Renal cortex interstitium (tissue), 15 donors: ENCODE measurements at places on chromosomes 6 and 20. TPM values are rescaled to one million over a fixed set of nuclear protein-coding genes. Genes with fewer than 3 reads are reported as not detected.

- DNase-seq: no peak
Observed at GRCh38 chr6:170480050-170480692, 72.9 kb downstream of the PSMB1 start.

- no peak for DNase-seq
Observed at GRCh38 chr20:16469395-16469905, 103.8 kb downstream of the KIF16B start.

DNA sequence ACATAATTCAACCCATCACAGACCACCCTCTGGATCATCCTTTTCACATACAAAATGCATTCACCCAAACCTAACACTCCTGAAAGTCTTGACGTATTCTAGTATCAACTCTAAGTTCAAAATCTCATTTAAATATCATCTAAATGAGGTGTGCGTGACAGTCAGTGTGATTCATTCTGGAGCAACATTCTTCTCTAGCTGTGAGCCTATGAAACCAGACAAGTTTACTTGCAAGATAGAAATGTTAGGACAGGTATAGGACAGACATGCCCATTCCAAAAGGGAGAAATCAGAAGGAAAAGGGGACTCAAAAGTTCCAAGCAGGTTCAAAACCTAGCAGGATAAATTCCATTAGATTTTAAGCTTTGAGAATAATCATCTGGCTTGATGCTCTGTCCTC, 329.7 kb downstream of the CD83 start:
- DNase-seq: no peak

GRCh38 chr6:38136547-38136946, 317.0 kb downstream of the ZFAND3 start:
- DNase-seq: no peak

DNA sequence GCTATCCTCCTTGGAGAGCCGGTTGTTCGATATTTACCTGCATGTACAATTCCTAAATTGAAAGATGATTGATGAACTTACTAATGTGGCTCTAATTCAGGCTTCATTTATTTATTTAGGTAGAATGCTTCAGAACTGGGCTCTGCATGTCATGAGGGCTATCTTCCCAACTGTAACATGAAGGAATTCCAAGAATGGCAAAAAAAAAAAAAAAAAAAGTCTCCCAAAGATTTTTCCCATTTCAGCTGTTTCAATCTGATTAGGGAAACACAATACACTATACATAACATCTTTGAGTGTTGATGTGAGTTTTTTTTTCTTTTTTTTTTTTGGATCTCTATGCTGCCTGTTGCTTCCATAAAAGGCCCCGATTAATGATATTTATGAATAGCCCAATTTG, 120.1 kb upstream of the SHLD1 start:
- DNase-seq: no peak

Gene NDUFAF4
- 29.9 TPM for polyA plus RNA-seq

DNA sequence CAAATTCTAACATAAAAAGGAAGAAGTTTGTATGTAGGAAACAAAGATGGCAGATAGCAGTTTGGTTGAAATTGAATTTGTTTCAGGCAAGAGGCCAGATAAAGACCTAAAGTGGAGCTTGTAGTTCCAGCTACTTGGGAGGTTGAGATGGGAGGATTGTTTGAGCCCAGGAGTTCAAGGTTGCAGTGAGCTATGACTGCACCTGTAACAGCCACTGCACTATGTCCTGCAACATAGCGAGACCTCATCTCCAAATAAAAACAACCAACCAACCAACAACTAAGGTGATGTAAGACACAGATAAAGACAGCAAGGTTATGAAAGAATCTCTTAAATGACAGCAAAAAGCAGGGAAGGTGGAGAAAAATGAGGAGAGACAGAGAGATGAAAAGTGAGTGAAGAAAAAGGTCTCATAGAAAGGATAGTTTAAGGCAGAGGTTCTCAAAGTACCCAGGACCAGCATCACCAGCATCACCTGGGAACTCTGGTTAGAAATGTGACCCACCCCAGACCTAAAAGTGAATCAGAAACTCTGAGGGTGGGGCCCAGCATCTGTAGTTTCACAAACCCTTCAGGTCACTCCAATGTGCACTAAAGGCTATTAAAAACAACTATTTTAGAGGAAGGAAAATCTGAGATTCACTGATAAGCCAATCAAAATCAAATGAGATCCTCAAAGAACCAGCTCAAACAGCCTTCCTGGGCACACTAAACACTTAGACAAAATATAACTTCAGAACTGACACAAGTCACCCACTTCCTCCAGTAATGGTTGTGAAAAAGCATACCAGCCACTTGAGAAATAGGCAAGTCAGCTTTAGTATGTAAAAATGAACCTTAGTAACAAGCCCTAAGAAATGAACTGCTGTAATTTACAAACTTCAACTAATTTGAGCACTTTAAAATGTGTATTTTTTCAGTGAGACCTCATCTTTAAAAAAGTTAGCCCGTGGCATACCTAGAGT, 57.6 kb downstream of the FAM184A start:
- no peak for DNase-seq

- DNase-seq: no peak
Observed at GRCh38 chr6:100057941-100058340, 63.9 kb upstream of the MCHR2 start.

GRCh38 chr6:142408409-142408808, 106.6 kb downstream of the ADGRG6 start:
- DNase-seq: no peak

GRCh38 chr6:40871424-40871823, 167.6 kb downstream of the UNC5CL start:
- no peak for DNase-seq

DNA sequence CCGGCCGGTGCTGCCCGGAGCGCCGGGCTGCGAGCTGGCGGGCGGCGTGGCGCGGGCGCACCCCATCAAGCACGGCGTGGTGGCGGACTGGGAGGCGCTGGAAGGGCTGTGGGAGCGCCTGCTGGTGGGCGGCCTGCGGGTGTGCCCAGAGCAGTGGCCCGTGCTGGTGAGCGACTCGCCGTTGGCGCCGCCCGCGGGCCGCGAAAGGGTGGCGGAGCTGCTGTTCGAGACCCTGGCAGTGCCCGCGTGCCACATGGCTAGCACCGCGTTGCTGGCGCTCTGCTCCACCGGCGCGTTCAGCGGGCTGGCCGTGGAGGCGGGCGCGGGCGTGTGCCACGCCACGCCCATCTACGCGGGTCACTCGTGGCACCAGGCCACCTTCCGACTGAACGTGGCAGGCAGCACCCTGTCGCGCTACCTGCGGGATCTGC, 517 bp downstream of the ACTL10 start:
- DNase-seq: no peak

Gene NRN1
- polyA plus RNA-seq: 5.0 TPM

- DNase-seq: no peak
Observed at GRCh38 chr20:34639755-34640222, 37.1 kb downstream of the PIGU start.

DNA sequence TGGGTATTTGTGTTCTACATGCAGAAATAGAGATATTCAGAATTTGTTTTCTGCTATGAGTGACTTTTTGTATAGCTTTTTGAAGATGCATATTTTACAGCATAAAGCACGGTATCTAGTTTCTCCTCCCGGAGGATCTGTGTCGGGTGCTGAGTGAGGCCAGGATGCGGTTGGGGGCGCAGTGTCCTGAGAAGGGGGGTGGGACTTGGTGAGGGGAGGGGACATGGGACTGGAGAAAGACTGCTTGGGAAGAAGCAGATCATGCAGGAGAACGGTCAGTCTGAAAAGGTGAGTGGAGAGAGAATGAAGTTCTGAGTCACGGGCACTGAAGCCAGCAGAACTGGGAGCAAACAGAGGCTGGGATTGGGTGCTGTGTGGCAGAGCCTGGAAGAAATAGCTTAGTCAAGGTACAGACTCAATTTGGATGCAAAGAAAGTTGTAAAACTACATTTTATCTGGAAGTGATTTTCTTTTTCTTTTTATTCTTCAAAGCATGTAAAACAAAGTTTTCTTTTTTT, 44.0 kb downstream of the STX11 start:
- no peak for DNase-seq

DNA sequence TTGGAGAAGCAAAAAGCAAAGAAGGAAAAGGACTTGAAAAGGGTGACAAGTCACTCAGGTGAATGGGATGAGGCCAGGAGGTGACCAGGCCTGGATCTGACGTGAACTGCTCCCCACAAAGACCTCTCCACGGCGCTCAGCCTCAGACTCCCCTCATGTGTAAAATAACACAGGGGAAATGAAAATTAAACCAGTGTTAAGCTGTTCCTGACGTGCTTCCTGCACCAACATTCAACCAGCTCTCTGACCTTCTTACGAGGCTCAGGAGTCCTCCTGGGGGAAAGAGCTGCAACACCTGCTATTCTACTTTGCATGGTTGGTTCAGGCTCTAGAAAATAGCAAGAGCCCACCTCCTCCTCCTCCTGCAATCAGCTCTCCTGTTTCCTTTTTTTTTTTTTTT, 256.7 kb downstream of the ATXN1 start:
- DNase-seq: no peak

GRCh38 chr20:15345287-15345686, 1007.9 kb upstream of the FLRT3 start:
- DNase-seq: no peak

Gene BMP2
- polyA plus RNA-seq: 16.6 TPM

- DNase-seq: no peak
Observed at GRCh38 chr6:55379471-55379870, 52.2 kb downstream of the GFRAL start.

GRCh38 chr6:105740946-105741645, 338.2 kb upstream of the PREP start:
- DNase-seq: no peak

Gene KCNK5
- polyA plus RNA-seq: 8.9 TPM
